ENCODE measurements at places on chromosomes 1 and 21. TPM values are rescaled to one million over a fixed set of nuclear protein-coding genes. Genes with fewer than 3 reads are reported as not detected.

DNA sequence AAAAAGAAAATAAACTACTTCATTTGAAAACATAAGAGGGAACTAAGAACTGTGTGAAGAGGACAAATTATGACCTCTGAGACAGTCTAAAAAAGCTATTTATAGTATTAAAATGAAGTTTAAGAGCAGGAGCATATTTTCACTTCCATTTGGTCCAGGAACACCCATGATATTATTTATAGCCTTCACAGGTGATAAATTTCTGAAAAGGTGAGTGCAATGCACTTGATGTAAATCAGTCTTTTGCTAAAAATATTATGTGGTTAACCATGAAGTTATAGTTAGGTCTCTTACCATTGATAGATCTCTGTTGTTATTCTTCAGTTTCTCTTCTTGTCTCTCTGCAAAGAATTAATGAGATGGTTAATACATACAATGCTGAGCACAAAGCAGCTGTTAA, 14.7 kb downstream of the TMCO1 start:
- peaks cover 50% of the 10 kb centered on the region for H3K36me3 ChIP-seq
- no peak overlapping the region for H3K4me3 ChIP-seq
- DNase-seq = no peak
- no peaks in the 10 kb centered on the region for H3K27me3 ChIP-seq
- no peak overlapping the region for H3K27ac ChIP-seq

GRCh38 chr1:209512821-209513220, 70.7 kb upstream of the CAMK1G start:
- H3K4me3 ChIP-seq = no peak overlapping the region
- no peak for DNase-seq
- no peaks in the 10 kb centered on the region for H3K27me3 ChIP-seq
- no peaks in the 10 kb centered on the region for H3K4me1 ChIP-seq

KIF2C gene
- 69.3 TPM for total RNA-seq

- DNase-seq = no peak
- no peaks in the 10 kb centered on the region for H3K4me1 ChIP-seq
- H3K4me3 ChIP-seq = no peak overlapping the region
- no peaks in the 10 kb centered on the region for H3K27me3 ChIP-seq
Measured at GRCh38 chr1:24167008-24167407, 20.1 kb downstream of the IFNLR1 start.

DNA sequence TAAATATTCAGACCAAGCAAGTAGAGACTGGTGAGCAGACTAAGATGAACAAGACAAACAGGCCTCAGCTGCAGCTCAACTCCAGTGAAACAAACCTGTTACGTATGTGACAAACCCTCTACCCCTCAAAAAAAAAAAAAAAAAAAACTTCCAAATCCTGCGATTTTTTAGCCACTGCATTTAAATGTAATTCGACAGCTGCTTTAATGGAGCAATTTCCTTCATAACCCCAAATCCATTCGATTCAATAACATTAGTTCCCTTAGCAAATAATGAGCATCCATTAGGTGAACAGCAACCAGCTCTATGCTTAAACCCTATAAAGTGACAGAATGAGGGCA, 31.1 kb downstream of the SIPA1L2 start:
- H3K36me3 ChIP-seq = no peaks in the 10 kb centered on the region
- H3K4me3 ChIP-seq = no peak overlapping the region
- no peaks in the 10 kb centered on the region for H3K4me1 ChIP-seq
- DNase-seq = no peak
- H3K27me3 ChIP-seq = no peaks in the 10 kb centered on the region
